ENCODE measurements at places on chromosomes 13 and 19.

GRCh38 chr13:110635405-110636002, 20.2 kb downstream of the NAXD start:
- DNase-seq, result no peak

- no peak for DNase-seq
These were observed 45.3 kb downstream of the ACTN4 start for GRCh38 chr19:38692458-38693379.

GRCh38 chr13:95926231-95926630, 127.0 kb downstream of the UGGT2 start:
- no peak for DNase-seq

- no peak for DNase-seq
These were observed 228.2 kb downstream of the LHFPL6 start for GRCh38 chr13:39374741-39375189.

DNA sequence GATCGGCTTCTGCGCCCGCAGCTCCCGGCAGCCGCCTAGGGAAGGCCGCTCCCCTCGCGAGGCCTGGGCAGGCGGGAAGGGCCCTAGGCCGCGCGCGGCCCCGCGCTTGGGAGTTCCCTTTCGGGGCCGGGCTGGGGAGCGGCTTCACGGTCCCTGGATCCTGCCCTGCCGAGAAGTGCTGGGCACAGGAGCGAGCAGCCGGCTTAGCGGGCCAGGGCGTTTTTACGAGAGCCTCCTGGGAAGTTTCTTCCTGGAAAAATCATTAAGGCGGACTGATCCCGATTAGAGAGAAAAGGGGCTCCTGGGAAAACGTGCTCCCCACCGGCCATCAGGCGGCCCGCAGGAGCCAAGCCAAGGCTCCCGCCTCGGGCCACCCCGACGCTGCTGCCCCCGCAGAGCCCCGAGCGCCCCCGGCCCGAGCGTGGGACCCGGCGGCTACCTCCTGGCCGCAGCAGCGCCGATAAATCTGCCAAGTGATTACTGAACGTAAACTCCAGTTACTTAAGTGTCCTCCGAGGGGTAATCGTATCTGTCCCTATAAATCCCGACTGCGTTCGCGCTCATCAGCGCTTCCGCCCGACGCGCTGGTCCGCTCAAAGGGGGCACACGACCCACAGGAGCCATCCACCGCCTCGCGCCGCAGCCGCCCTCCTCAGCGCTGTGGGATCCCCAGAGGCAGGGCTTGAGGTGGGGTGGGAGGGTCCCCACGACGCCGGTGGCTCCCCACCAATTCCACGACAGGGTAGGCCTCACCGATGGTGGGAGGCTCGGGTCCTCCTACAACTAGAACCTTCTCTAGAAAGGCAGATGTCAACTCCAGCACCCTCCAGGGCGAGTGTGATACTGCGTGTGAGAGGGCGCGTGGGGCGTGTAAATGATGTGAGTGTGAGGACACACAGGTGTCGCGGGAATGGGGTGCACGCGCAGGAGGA, 2.8 kb downstream of the ZIC5 start:
- DNase-seq, result no peak

- DNase-seq, result no peak
These were observed 823 bp downstream of the TTYH1 start for GRCh38 chr19:54415901-54416673.

- no peak for DNase-seq
These were observed 1276.5 kb upstream of the MIR17HG start for GRCh38 chr13:90070837-90071525.

DNA sequence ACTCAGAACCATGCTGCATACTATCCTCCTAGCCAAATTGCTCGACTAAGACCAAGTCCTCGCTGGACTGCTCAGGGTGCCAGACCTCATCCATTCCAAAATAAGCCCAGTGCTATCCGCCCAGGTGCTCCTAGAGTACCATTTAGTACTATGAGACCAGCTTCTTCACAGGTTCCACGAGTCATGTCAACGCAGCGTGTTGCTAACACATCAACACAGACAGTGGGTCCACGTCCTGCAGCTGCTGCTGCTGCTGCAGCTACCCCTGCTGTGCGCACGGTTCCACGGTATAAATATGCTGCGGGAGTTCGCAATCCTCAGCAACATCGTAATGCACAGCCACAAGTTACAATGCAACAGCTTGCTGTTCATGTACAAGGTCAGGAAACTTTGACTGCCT, 1.5 kb downstream of the PABPC3 start:
- no peak for DNase-seq

All from activated CD8-positive, alpha-beta memory T cell treated with anti-CD3 and anti-CD28 coated beads, Interleukin-2, amount 50 U/mL, for 4 hours (primary cell).